ENCODE measurements at places on chromosomes 2 and 18.
A peak's percentile ranks its signal among the peaks of the same experiment; 100 is the strongest.

GRCh38 chr2:25103287-25103871 lies 61.5 kb downstream of the EFR3B start:
- no peak for DNase-seq

GRCh38 chr18:12599543-12599942 lies 58.4 kb downstream of the SPIRE1 start:
- no peak for DNase-seq

DNA sequence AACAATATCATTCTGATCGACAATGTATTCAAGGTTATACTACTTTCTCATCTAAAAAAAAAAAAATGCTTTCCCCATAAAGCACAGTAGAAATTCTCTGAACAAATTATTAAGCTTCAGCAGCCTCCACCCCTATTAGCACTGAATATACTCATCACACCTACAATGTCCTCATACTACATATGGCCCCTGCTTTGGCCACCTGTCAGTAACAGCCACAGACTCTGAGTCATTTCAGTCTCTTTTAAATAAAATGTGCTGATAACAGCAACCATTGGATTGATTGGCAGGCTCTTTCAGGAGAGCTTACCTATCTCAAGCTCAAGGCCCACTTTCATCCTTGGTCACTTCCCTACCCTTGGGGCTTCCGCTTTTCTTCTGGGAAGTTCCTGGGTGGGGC lies 236.7 kb downstream of the TMX3 start:
- DNase-seq = no peak

DNA sequence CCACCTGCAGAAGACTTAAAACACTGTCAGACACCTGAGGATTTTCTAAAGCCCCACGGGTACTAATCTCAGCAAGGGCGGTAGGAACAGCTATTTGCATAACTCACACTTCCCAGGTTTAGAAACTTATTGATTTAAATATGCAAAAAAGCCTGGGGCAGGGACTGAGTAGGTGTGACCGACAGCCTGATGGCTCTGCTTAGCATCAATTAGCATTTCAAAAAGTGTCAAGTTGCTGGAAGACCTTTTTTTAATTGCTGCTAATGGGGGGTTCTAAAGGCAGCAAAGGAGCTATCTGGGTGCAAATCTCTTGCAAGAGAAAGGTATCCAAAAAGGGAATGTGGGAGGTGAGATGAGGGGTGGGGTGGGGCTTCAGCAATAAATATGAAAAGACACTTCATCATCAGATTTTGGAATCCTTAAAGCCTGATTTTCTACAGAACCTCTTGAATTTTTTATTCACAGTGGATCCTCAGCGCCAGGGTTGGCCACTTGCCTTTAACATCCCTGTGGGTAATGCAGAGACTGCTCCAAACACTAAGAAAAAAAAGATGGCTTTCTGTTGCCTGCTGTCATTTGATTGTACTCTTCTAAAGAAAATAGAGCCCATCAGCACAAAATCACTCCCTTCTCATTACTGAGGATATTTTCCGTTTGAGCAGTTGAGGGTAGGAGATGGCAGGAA lies 121.1 kb upstream of the RMP24 start:
- DNase-seq = no peak

- DNase-seq = no peak
Measured at GRCh38 chr2:23385351-23385747, 370 bp downstream of the KLHL29 start.

DNA sequence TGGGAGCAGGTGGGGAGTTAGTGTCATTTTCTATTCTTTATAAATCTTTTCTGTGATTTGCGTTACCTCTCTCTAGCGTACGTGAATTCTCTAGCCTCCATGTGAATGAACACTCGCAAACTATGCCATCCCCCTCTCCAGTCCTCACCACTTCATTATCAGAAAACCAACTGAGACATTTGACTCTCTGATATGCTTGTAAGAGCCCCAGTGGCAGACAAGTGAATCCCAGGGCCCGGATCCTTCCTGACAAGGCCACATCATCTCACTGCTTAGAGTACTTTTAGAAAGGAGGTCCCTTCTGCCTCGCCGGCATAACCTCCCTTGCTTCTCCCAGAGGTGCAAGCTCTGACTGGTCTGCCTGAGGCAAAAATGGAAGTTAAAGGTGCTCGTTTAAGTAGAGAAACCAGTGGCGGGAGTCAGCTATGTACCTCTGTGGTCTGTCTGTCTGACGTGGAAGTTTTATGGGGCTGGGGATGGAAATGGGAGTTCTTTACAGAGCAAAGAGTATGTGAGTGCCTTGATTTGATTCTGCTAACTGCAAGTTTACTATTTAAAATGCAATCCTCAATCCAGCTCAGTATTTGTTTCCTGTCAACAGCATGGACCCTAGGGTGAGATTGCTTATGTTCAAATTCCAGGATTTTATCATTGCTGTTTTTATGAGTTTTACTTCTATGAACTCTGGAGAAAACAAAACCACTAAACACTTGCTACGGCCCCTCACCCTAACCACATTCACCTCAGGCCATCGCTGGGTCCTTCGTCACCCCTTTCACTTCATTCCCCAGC lies 114.9 kb upstream of the MSTN start:
- DNase-seq = no peak

DNA sequence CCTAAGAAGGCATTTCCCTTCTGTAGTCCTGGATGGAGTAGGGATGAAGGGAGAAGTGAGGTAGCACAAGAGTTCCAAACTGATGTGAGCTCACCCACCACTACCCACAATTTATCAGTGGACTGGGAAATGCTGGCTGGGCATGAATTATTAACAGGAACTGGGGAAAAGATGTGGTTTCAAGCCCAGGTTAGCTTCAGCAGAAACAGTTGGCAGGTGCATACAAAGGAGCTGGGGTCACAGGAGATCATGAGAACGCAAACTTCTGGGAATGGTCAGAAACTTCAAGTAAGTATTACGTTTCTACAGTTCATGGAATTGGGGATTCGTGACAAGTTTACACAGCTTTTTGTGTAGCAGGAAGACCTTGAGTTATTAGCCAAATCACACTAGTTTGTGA lies 5.4 kb downstream of the CCDC141 start:
- DNase-seq = no peak

- DNase-seq = no peak
Measured at GRCh38 chr2:19801367-19802080, 100.3 kb downstream of the TTC32 start.

DNA sequence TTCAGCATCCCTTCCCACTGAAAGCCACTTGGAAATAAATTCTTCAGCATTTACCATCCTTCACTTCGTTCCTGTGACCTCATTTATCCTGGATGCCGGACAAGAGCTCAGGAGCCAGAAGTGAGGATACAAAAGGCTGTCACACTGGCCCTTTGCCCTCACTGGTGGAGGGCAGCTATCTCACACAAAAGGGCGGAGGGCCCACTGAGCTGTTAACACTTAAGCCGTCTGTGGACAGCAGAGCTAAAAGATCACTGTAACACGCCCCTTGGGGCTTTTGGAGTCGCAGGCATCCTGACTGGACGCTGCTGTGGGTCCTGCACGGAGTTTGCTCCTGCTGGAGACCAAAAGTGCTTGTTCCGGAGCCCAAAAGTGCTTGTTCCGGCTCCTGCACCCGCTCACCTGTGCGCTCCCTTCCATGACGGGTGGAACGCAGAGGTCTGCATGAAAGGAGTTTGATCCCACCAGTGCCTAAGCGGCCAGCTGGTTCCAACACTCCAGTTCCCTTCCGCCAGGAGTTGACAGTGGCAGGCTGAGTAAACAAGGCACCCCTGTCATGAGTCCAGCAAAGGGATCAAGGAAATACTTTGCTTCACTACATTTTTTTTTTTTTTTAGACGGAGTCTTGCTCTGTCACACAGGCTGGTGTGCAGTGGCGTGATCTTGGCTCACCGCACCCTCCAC lies 572.0 kb upstream of the LINC00305 start:
- no peak for DNase-seq

- DNase-seq = no peak
Measured at GRCh38 chr2:239249048-239249447, 151.8 kb downstream of the HDAC4 start.

DNA sequence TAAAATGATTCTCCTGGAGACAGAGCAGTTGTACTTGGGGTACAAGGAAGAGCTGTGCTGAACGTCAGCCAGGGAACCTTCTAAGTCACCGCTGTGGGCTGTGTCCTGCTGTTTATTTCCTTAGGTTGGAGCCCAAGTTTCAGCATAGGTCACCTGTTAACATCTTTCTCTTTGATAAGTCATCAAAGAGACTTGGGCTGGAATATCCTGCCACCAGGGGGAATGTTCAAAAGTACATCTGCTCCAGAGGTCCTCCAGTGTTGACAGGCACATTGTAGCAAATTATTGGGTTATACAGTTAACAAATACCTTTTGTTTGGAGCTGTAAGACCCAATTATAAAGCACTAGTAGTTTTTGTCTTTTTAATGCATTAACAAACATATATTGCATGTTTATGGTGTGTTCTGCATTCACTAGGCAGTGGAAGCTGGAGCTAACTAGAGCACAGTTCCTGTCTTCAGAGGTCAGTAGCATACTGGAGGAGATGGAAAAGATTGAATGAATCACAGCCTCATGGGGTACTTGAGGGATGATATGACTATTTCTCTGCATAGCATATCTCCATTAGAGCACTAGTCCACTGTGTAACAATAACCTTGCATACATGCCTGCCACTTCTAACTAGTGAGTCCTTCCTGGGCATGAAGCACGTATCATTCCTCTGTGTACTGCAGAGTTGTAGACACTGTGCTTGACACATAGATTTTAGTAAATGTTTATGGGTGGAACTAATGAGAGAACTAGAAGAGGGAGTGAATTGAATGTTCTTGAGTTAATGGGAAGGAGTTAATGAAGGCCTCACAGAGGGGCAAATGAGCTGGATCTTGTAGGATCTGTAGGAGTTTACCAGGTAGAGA lies 182.1 kb downstream of the AGAP1 start:
- no peak for DNase-seq

- DNase-seq = no peak
Measured at GRCh38 chr2:27871802-27872201, 18.4 kb downstream of the RBKS start.

GRCh38 chr18:68267583-68267982 lies 447.3 kb downstream of the TMX3 start:
- no peak for DNase-seq

DNA sequence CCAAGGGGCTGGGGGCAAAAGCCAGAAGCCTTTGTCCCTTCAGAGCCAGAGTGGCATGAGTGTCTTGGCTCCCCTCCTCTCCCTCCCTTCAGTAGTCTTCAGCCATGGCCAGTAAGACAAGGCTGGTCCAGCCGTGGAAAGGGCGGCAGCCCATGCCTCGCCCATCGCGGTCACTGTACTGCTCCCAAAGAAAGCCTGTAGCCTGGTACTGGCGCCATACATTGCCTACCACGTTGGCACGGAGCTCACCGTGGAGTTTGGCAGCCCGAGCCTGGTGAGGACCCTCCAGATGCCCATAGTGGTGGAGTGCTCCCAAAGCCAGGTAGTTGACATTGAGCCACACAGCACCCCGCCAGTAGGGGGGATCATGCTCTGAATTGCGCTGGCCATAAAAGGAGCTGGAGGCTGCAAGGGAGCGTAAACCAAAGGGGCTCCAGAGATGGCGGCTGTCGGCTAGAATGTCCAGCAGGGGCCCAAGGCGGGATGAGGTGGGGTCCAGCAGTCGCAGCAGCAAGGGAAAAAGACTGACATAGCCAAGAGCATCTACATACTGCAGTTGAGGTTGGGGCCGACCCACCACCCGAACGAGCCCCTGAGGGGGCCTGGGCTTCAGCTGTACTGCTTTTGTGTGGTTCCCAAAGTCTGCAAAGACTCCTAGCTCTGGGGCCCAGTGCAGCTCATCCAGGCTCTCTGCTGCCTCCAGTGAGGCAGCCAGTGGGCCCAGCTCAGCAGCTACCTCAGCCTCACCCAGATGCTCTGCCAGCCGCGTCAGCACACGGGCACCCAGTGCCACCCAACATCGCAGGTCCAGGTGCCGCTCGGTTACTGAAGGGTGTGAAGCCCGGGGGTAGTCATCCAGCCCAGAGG lies 3.2 kb downstream of the WBP1 start:
- DNase-seq = no peak

DNA sequence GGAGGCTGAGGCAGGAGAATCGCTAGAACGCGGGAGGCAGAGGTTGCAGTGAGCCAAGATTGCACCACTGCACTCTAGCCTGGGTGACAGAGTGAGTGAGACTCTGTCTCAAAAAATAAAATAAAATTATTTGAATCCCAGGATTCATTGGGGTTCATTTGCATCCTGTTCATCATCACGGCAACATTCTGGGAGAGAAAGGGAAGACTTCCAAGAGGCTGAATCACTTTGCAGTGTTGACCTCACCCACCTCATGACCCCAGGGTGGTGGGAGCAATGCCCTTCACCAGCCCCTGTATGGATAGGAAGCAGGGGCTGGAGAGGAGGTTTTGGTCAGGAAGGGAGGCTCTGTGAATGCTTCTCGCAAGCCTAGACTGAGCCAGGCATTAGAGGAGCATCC lies 195.6 kb downstream of the CTIF start:
- no peak for DNase-seq

- peak; percentile 39 for DNase-seq
Measured at GRCh38 chr18:45050712-45051601, 370.3 kb downstream of the SETBP1 start.

DNA sequence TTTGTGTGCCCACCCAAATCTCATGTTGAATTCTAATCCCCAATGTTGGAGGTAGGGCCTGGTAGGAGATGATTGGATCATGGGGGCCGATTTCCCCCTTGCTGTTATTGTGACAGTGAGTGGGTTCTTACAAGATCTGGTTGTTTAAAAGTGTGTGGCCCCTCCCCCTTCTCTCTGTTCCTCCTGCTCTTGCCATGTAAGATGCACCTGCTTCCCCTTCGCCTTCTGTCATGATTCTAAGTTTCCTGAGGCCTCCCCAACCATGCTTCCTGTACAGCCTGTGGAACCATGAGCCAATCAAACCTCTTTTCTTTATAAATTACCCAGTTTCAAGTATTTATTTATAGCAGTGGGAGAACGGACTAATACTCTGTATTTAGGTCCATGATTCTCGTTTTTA lies 588.1 kb downstream of the DCDC2C start:
- DNase-seq = no peak

GRCh38 chr2:23460228-23460627 lies 75.2 kb downstream of the KLHL29 start:
- no peak for DNase-seq

DNA sequence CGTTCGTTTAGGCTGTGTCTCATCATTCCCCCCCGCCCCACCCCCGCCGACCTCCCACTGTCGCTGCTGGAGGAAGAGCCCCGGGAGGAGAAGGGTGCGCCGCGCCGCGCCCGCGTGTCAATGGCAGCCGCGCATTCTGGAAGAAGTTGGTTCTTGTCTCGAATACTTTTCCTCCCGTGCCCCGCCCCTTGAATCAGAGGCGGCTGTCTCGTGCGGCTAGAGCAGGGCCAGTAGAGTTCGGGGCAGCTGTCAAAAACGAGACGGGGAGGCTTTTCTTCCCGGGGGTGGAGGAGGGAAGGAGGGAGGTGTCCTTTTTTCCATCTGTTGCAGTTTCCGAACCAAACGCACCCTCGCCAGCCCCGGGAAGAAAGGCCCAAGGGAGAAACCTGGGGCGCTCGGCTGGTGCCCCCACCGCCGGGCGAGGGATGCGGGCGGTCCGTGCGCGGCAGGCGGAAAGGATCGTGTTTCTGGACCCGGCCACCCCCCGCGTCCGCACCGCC lies 410 bp upstream of the TGIF1 start:
- DNase-seq = no peak

DNA sequence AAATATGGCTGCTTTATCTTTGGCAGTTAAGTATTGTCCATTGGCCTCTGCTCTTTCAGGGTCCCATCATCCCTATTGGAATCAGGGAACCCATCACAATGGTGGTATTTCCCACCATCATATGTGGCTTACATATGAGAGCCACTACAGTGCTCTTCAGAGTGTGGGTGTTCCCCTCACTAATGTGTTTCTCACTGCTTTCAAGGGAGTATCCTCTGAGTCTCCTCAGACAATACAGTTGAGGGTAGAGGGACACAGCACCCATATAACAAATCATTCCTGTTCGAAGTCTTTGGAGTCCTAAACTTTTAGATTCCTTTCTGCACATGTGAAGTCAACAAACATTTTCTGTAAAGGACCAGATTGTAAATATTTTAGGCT lies 48.8 kb upstream of the DNAJC10 start:
- no peak for DNase-seq

All from left renal pelvis (tissue), 4 donors.